ENCODE measurements at places on chromosomes 5 and 9. TPM values are rescaled to one million over a fixed set of nuclear protein-coding genes. Genes with fewer than 3 reads are reported as not detected.

SIT1 gene
- total RNA-seq, result not detected

MZB1 gene
- not detected for total RNA-seq

HMGXB3 gene
- total RNA-seq, result 24.6 TPM

PARP8 gene
- 4.8 TPM for total RNA-seq

SPATA6L gene
- 2.5 TPM for total RNA-seq

SLC25A2 gene
- total RNA-seq, result not detected

BSPRY gene
- 45.6 TPM for total RNA-seq

DNA sequence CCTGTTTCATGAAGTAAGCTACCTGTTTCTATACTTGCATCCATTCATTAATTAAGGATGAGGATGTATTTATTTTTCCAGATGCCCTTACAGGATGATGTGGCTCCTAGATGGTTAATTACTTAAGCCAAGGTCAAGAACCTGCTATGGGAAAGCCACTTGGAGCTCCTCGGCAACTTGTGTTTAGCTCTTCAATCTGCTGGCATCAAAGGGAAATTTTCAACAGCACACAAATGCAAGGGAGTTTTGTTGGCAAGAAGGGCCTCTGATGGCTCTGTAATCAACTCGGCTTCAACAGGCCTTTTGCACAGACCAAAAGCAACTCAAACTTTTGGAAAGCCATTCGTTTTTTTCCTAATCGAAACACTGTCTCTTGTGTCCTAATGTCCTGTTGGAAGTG, 125.3 kb downstream of the EFNA5 start:
- DNase-seq, result no peak

- DNase-seq, result no peak
Observed at GRCh38 chr5:22842574-22842973, 10.6 kb downstream of the CDH12 start.

GRCh38 chr9:2723376-2724065, 6.2 kb downstream of the KCNV2 start:
- DNase-seq, result no peak

DNA sequence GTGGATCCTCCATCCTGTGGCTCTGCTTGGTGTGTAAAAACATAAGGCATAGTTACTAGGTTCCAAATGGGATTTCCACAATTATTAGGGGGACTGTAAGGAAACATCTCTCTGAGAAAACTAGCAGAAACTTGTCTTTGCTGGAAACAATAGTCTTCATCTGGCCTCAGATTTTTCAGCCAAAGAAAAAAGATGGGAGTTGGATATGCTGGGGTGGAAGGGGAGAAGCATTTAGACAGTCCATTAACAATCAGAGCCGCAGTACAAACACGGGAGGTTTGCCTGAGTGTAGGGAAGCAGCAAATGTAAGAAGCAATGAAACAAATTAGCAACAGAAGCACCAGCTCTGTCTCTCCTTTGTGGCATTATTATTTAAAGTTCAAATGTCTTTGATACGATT, 402.7 kb upstream of the ZNF608 start:
- DNase-seq, result no peak

DNA sequence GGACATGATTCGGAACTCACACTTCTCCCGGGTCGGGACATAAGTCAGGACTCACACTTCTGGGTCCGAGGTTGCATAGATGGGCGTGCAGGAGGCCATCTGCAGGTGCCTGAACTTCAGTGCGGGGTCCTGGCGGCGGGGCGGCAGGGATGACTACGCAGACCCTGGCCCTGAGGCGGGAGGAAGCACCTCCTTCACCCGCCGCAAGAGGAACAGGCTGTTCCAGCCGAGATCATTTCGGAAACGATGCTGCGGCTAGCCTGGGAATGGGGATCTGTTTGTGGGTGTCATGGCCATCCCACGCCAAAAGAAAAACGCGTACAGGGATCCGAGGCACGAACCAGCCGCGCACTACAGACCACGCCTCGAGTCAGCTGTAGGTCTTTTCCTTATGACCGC, 196.6 kb downstream of the TTLL11 start:
- no peak for DNase-seq

DNA sequence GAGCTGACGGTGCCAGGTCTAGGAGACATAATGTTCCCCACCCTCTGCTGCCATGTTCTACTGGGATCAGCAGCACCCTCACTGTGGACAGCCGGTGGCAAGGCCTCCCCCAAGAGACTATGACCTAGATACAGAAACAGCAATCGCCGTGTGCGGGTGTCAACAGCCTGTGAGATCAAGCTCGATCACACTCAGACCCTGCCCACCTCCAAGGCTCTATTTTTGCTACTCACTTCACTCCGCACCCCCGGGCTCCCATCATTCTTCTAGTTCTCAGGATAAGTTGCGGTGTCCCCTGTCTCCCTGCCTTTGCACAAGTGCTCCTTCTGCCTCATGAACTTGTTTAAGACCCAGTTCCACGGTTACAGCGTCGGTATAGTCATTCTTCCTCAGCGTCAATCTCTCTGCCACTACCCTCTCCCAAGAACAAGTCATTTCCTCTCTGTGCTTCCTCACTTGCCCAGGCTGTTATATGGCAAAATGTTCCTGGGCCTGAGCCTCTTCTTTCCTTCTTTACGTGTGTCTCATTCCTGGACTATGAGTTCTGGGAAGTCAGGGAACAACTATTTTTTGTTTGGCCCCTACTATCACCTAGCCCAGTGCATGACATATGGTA, 5.4 kb upstream of the DOCK8 start:
- no peak for DNase-seq

All from lower leg skin (tissue), 4 donors.